ENCODE measurements at places on chromosomes 1 and 21. TPM values are rescaled to one million over a fixed set of nuclear protein-coding genes. Genes with fewer than 3 reads are reported as not detected.
A peak's percentile ranks its signal among the peaks of the same experiment; 100 is the strongest.

Gene SPATA45
- not detected for total RNA-seq

Gene CELA3A
- total RNA-seq = 17,183 TPM

GRCh38 chr21:17690078-17690494 lies 77.4 kb upstream of the BTG3 start:
- H3K27me3 ChIP-seq = no peaks in the 10 kb centered on the region
- H3K4me1 ChIP-seq = no peaks in the 10 kb centered on the region
- no peak for DNase-seq
- no peaks in the 10 kb centered on the region for H3K36me3 ChIP-seq

DNA sequence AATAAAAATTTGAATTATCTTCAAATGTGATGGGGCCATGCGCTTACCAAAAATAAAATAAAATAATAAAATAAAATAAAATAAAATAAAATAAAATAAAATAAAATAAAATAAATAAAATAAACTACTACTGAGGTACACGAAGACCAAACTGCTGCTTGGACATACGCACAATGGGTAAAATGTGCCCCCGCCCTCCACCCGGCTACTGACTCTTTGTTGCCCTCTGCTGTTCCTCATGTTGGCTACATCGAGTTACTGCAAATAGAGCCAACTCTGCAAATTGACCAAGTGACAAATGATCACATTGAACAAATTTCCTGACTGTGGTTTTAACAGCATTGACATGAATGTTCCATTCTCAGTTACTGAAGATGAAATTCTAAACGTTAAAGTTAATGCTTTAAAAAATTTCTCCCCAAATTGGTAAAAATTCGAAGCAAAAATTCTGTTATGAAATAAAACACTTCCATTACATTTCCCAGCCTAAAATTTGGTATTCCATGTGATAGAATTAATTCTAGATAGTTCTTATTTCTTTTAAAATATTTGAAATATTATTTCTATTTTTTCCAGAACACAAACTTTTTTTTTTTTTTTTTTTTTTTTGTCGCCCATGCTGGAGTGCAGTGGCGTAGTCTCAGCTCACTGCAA lies 18.8 kb upstream of the MAP1LC3C start:
- peak; percentile 27 for DNase-seq
- H3K36me3 ChIP-seq = no peaks in the 10 kb centered on the region
- H3K27me3 ChIP-seq = no peaks in the 10 kb centered on the region
- H3K4me1 ChIP-seq = no peaks in the 10 kb centered on the region
- no peak overlapping the region for H3K27ac ChIP-seq

GRCh38 chr1:170685166-170685565 lies 21.2 kb downstream of the PRRX1 start:
- H3K27ac ChIP-seq = no peak overlapping the region
- DNase-seq = no peak
- no peak overlapping the region for H3K4me3 ChIP-seq
- no peaks in the 10 kb centered on the region for H3K4me1 ChIP-seq
- H3K27me3 ChIP-seq = no peaks in the 10 kb centered on the region
- no peaks in the 10 kb centered on the region for H3K36me3 ChIP-seq

Gene MPL
- 0.43 TPM for total RNA-seq
